HS-27A (cell line): ENCODE measurements at places on chromosomes 1 and 21.

GRCh38 chr1:25131794-25132193 is 100.5 kb downstream of the SYF2 start:
- DNase-seq = no peak

DNA sequence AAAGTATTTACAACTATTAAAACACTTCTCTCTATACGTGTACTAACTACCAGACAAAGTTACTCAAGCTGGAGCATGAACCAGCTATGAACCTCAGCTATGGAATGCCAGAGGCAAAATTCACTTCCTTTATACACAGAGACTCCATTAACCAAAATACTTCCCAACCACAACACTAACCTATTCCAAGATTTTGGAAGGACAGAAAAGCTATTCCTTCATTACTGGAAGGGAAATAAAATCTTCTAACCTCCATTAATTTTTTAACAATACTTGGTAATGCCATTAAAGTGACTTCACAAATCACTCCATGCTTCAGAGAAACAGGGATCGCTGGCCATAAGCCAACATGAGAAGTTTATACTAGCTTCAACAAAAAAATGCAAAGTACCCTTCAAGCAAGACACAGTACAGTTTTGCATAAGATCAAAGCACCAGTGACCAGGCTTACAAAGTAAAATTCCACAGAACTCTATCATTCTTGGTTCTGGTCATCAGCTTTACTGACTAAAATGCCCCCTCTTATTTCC is 58.0 kb downstream of the PUM1 start:
- peak; percentile 43 for DNase-seq

DNA sequence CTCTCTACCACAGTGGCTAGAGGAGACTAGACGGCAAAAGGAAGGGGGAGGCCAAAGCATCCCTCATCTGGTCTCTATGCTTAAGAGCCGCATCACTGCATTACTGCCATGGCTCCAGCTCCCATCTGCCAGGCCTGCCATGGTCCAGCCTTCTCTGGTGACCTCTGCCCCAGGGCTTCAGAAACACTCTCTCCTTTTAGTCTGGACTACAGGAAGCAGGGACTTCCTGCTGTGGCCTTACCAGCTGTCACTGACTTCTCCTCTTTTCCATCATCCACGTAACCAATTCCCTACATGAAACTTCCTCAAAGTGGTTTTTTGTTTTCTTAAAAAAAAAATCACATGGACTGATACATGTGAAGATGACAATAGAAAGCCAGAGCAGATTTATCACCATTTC is 323.1 kb upstream of the NFIA start:
- DNase-seq = no peak

GRCh38 chr1:202202500-202203168 is 9.0 kb downstream of the LGR6 start:
- no peak for DNase-seq

DNA sequence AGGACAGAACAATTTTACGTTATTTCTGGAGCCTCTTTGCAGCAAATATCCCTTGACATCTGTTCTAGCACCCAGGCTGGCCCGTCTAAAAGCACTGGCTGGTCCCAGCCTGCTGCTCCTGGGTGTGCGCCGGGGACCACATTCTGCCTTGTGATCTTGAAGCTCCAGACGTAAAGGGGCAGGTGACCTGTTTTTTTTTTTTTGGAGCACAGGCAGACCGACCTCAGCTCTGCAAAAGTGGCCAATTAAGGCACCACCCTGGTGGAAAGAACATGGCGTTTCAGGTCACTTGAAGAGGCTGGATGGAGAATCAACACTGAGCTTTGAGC is 13.8 kb upstream of the CAMTA1 start:
- no peak for DNase-seq

DNA sequence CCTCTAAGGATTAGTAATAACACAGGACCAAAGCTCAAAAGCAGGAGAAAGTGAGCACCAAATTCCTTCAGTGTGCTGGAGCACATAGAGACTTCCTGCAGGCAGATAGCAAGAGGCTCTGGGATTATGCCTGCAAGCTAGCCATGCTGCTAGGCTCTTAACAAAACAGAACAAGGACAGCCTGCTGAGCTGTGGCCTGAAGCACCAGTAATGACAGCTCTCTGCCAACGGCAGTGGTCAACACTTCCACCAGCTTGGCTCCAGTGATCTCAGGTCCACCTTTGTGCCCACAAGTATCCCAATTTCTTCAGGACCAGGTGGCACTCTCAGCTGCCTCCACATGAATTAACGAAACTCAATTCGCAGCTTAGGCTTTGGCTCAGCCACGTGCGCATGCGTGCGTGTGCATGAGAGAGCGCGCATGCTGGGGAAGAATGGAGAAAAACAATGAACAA is 64.2 kb downstream of the SLC45A1 start:
- DNase-seq = no peak

- DNase-seq = no peak
These were observed 109.7 kb upstream of the ZBTB40 start for GRCh38 chr1:22341791-22342605.
